AG09309 (cell line): ENCODE measurements at places on chromosomes 16 and 17.

DNA sequence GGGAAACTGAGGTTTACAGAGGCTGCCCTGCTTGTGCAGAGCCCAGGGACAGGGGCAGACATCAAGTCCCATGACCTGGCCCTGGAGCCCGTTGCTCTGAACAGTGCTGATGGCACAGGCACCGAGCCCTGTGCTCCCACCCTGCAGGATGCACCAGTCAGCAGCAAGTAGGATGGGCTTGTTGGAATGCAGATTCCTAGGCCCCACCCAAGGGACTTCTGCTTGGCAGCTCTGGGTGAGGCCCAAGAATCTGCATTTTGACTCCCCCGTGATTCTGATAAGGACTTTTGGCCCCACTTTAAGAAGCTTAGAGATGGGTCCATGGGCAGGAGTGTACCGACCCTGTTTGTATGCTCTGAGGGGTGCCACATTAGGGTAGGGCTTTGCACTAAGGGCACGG is 23.3 kb downstream of the LASP1 start:
- DNase-seq: no peak

DNA sequence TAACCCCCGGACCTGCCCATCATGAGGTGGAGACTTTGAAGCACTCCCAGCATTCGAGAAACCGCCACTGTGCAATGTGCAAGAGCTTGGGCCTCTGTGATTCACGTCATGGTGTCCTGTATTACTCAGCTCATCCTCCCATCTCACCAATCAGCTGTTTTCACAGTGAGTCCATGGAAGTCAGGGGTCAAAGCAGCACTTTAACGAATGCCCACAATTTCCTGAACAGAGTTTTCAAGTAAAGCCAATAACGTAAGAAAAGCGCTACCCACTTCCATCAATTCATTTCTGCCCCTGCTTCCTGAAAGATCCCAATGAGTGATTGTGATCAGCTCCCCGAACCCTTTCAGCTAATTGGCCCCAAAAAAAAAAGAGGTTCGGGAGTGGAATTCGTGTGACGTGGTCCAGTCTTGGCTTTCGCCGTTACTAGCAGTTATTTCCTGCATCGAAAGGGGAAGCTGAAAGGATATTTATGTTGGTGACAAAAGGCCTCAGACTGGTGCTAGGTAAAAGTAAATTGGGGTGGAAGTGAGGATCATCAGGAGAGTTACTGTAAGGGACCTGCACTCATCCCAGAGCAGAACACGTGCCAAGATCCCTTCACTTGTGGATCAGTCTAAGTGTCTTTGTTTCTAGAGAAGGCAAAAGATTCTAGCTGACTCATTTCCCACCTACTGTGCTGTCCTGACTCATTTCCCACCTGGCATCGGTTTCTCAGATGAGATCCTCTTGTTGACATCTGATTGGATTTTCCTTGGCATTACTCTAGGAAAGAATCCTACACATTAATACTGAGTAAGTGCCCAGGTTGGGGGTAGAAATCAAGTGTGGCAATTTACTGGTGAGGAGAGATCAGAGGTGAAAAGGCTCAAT is 136.7 kb upstream of the NUDT7 start:
- DNase-seq: no peak

DNA sequence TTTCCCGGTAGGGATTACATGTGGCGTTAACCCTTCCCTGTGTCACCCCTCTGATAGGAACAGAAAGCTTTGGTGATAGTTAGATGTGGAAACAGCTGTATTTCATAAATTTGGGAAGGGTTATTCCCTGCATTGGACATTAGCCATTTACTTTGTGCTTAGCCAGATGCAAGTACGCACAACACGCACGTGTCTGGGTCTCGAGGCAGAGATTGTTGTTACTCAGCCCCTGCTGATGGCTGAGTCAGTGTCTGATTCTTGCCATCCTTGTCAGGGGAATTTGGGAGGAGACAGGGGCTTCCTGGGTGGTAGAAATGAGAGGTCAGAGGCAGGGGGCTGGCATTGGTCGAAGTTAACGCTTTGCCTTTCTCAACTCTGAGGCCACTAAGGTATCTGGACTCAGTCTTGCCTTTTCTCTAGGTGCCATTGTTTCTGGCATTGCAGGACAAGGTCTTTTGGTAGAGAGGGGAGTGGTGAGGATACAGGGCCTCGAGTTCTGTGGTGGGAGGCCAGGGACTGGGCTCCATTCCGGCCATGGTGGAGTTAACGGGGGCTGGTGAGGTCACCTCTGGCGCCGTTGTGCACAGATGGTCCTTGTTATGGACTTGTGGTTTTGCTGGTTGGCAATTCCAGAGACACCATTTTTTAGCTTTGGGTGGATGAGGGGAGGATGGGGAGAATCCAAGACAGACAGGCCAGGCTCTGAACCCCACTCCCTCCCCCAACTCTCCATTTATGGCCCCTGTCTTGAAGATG is 8.2 kb downstream of the MMP2 start:
- DNase-seq: peak; percentile 96

DNA sequence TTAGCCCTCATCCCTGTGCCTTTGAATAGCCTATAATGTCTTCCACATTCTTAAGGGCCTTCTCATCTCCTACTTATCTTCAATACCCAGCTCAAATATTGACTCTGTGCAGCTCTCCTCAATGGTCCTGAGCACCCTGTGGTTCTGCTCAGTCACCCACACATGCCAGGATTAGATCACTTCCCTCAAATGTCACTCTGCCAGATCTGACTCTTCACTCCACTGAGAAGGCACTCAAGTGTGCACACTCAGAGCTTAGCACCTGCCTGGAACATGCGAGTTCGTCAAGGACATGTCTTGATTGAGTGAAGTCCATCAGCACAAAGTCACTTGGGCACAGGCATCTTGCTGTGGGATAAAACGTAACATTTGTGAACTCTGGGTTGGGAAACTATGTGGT is 404.8 kb downstream of the CDH13 start:
- no peak for DNase-seq

GRCh38 chr17:58308985-58309917 is 19.3 kb downstream of the TSPOAP1 start:
- no peak for DNase-seq

GRCh38 chr16:82876951-82877350 is 250.2 kb downstream of the CDH13 start:
- DNase-seq: no peak

DNA sequence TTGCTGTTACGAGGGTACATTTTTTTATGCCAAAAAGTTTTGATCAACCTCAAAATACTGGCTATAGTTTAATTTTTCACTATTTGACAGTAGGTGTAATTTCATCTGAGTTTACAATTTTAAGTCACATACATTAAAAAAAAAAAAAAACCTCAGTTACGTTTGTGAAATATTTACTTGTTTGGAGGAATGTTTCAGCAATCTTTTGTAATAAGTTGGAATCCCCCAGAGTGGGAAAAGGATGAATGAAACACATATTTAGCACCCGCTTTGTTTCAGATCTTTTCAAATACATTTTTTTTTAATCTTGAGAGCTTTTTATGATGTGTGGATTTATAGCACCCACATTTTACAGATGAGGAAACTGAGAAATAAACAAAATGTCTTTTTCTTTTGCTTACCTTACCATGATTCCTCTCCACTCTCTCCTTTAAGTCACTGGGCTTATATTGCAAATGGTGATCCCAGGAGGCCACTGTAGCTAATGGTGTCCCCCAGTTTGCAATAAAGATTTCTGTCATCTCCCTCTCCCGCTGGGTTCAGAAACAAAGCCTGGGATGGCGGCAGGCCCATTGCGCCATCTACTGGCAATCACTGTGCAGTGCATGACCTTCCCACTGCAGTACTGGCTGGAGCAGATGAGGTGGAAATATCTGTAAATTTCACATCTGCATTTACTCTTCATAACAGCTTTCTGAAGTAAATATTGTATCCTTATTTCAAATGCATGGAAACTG is 27.7 kb downstream of the TBC1D3B start:
- no peak for DNase-seq

DNA sequence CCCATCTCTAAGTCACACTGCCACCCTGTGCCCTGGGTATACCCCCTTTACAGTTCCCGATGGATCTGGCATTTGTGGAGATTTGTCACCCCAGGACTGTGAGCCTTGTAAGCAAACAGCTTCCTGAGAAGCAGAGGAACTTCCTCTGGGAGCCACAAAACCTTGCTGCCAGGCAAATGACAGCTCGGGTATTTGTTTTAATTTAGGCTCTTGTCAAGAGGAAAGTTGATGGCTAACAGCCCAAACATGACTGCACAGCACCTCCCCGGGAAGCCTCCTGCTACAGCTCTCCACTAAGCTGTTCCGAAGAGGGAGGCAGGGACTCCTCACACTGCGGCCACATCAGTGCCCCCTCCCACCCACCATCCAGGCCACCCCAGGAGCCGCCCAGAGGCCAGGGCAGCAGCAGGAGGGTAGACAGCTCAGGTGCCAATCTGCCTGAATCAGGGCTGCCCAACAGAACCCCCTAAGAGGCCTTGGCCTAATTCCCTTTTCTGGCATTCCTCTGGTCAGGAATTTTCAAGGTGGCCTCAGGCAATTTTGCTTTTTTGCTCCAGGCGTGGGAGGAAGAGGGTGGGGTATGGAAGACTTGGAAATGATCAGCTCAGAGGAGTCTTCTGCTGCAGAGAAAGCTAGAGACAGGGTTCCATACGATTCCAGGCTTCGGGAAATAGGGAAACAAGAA is 2.6 kb downstream of the ABR start:
- no peak for DNase-seq

- no peak for DNase-seq
Measured at GRCh38 chr16:14252860-14253259, 181.7 kb downstream of the MRTFB start.

DNA sequence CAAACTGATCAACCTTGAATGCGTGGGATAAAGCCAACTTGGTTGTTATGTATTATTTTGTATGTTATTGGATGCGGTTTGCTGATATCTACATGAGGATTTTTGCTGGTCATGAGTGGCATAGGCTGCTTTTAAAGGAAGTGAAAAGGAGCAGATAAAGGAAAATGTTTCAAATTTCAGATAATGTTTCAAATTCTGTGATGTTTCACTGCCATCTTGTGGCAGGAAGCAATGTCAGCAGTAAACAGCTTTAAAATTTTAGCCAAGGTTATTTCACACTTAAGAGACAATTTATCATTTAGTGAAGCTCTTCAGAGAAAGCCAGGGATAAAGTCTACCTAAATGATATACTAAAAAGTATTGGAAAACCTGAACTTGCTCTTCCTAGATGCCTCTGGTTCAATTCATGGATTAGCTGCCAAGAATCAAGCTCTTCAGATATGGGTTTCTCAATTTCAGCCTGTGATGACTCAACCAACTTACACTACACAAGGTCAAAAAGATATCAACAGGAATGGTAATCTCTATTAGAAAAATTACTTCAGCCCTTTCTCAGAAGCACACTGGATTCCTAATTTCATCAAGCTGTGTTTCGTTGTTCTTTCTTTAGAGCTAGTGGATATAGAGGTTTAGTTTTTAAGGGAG is 136.0 kb upstream of the C17orf78 start:
- no peak for DNase-seq

DNA sequence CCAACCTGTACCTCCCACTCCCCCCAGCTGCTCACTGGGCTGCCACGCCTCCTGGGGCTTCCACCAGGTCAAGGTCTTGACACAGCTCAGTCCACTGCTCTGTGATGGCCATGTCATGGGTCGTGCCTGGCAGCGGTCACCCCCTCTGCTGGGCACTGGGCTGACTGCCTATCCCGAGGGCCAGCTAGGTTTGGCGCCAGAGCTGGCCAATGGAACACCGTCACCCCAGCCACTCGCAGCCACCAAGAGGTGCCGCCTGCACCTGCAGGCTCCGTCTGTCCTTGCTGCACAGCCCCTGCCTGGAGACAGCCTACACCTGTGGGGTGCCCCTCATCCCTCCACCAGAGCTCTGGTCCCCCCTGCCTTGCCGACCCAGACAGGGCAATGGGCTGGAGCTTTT is 4.5 kb upstream of the RAB40C start:
- DNase-seq: no peak

DNA sequence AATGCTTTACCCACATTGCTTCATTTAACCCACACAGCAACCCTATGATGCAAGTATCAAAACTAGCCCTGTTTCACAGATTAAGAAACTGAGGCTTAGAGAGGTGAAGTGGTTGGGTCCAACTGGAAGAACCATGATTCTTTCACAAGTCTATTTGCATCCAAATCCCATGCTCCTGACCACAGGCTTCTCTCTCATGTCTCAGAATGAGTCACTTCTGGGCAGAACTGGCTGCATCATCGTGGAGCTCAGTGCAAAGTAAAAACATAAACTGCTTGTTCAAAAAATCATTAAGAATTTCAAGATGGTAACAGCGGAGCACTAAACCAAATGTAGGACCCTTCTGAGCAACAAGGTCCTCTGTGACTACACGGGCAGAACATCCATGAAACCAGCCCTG is 20.2 kb upstream of the CES1 start:
- peak; percentile 3 for DNase-seq

DNA sequence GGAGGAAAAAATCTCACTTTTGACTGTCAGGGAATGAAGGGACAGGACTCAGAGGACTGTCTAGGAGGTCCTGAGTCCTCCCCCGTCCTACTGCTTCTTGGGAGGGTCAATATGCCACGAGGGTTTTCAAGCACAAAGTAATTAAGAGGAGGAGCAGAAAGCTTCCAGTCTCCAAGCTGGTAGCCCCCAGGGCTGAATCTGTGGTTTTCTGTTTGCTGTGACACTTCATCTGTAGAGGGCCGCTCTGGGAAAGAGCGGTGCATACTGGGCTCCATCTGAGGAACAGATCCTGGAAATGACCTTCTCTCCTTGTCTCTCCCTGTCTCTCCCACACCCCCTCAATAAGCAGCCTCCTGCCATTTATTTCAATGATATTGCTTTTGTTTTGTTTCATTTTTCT is 180.1 kb upstream of the SDK2 start:
- no peak for DNase-seq

- no peak for DNase-seq
Measured at GRCh38 chr17:57773557-57773956, 28.5 kb upstream of the CCDC182 start.

DNA sequence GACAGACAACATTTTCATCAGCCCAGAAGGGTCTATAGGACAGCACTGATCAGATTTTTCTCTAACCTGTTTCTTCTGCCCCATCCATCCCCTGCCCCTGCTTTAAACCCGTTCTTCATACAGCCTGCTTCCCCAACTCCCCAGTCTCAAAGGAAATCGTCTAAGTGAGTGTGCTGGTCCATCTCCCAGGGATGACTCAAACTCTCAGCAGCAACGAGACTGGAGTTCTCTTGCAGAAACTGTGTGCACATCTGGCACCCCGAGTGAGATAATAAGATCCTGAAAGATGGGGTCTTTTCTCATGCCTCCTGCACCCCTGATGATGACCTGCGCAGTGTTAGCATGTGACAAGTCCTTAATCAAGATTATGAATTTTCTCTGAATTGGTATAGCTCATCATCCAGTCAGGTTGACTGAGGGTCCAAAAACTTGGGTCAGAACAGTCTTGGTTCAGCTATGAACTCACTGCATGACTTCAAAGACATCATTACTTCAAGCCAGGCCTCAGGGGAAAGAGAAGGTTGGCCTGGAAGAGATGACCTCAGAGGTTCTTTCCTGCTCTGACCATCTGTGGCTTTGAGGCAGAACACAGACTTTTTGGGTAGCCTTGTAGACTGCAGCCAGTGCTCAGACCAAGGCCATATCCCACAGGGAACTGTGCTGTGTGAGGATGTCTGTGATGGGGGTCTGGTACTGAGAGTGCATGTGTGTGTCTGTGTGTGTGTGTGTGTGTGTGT is 117.9 kb downstream of the SPACA3 start:
- DNase-seq: no peak
